ENCODE measurements at places on chromosomes 13 and 19.

GRCh38 chr13:80329250-80329649, 11.7 kb downstream of the SPRY2 start:
- DNase-seq: no peak

DNA sequence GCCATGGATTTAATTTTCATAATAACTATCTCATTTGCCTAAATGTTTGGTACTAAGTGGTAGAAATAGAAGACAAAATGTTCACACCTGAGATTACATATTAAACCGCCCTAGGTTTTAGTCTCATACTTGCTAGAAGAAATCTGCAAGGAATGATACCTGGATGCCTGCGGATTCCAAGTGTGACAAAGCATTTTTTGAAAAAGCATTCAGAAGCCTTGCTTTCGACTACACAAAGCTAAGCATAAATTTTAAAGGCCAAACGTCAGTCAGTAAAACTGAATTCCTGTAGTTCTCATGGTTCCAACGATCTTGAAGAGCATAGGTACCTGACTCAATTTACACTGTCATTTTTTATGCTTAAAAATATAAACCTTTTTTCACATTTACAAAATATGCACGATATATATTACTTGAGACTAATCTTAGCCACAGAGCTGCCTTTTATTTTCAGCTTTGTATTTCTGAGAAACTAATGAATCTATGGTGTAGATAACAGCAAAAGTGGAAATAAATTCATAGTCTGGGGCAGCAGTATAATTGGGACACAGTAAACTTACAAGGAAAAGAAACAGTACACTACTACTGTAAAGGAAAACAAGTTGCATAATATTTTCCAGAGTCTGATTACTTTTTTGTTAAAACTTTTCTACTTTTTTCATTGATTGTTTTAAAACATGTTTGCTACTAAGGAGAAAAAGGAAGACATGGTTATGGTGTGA, 1.2 kb upstream of the LRRC63 start:
- DNase-seq: no peak

DNA sequence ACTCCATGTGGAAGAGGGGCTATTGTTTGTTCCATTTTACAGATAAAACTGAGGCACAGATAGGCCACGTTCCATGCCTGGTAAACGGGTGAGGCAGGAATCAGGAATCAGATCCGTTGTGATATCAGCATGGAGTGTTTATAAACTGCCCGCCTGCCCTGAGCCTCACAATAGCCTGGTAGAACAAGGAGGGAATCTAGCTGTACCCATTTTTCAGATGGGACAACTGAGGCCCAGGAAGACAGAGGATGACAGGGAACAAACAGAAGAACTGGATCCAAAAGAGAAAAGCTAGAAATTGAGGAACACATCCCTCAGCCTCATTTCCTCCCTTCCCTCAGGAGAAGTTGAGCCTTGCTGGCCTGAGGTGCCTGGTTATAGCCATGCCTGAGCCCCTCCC, 32.5 kb downstream of the CERS4 start:
- no peak for DNase-seq

DNA sequence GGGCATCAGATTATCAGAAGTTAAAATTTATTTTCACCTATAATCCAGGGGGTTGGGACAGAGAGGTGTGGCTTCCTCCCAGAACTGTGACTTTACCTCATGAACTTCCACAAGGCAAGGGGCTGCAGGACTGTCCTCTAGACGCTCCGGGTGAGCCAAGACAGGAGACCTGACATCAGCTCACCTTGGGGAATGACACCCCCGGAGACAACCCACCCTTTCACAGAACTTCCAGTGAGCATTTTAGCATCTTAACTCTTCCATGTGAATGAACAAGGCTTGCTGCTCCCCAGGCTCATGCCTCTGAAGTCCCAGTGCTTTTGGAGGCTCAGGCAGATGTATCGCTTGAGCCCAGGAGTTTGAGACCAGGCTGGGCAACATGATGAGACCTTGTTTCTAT, 29.4 kb upstream of the TFDP1 start:
- no peak for DNase-seq

GRCh38 chr13:29402166-29402636, 193.3 kb downstream of the SLC7A1 start:
- DNase-seq: no peak

DNA sequence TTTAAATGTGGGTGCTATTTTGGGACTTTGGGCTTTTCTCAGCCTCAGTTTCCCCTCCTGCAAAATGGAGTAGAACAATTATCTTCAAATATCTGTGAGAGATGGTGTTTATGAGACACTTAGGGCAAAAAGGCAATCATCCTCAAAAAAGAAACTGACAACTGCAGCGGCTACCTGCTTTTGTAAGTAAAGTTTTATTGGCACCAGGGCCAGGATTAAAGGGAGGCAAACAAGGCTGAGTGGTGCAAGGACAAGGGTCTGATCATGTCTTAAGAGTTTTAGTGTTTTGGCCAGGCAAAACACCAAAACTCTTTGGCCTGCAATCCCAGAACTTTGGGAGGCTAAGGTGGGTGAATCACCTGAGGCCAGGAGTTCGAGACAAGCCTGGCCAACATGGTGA, 1.3 kb upstream of the MAST3 start:
- DNase-seq: no peak

GRCh38 chr19:3125900-3126524, 9.8 kb upstream of the GNA15 start:
- no peak for DNase-seq

DNA sequence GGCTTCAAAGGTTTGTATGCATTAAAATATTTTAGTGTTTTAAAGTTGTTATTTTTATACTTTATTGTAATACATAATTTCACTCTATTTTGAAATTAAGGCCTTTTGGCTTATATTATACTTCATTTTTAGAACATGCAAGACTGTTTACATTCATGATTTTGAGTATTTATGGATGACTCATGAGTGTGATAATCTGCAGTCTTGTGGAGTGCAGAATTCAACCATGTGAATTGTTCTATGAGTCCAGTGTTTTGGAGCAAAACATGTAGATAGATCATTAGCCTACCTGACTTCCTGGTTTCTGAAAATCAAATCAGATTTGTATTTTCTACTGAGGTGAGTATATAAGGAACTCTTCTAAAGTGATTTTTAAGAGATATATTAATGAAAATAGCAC, 241.8 kb downstream of the PCCA start:
- DNase-seq: no peak

DNA sequence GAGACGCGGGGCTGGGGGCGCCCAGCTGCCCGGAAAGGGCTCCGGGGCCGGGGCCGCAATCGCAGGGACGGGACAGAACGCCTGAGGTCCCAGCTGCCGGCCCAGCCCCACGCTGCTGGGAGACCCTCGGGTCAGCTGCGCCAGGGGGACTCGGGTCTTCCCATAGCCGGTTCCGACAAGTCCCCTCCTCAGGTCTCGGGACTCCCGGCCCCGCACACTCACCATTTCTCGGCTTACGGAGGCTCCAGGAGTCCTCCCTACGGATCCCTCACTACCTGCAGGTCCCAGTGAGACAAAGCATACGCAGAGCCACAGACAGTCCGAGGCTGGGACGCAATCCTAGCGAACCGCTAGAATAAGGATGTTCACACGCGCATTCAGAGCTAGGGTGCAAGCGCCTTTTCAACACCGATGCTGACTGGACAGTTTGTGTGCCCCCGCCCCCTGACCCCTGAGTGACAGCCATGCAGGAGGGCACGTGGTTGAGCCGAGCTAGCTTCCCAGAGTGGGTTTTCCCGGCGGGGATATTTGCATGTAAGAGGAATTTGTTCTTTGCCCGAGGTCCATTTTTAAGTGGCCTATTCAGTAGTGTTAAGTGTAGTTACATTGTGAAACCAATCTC, 13.6 kb downstream of the ZNF490 start:
- DNase-seq: no peak
